Renal cortical epithelial cell (primary cell): ENCODE measurements at places on chromosomes 4 and X. TPM values are rescaled to one million over a fixed set of nuclear protein-coding genes. Genes with fewer than 3 reads are reported as not detected.

Gene PCSK1N
- total RNA-seq, result 2.6 and 3.6 TPM in 2 replicates

- DNase-seq, result no peak
These were observed 14.3 kb upstream of the NAT8L start for GRCh38 chr4:2044542-2045517.

- DNase-seq, result no peak
These were observed 23.8 kb upstream of the PLK4 start for GRCh38 chr4:127856813-127857447.

DNA sequence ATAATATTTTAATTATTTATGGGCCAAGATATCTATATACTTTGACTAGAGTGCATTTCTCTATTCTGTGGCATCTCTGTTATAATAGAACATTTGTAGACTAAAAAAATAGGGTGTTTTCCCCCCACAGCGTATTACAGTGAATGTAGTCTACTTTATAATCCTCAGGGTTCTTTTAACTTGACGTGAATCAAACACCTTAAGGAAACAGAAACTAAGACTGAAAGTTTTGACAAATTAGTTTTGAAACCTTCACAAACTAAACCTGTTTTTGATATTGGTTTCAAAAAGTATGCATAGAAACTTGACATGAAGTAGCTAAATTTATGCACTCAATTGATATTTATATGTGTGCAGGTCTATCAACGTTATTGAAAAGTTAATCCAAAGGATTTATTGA is 1963.1 kb upstream of the TENM3 start:
- no peak for DNase-seq

- DNase-seq, result no peak
These were observed 48.3 kb downstream of the ANAPC4 start for GRCh38 chr4:25425361-25425760.

Gene CSN1S1
- not detected in 2 replicates for total RNA-seq

GRCh38 chr4:146381263-146381872 is 140.4 kb downstream of the SLC10A7 start:
- DNase-seq, result no peak

DNA sequence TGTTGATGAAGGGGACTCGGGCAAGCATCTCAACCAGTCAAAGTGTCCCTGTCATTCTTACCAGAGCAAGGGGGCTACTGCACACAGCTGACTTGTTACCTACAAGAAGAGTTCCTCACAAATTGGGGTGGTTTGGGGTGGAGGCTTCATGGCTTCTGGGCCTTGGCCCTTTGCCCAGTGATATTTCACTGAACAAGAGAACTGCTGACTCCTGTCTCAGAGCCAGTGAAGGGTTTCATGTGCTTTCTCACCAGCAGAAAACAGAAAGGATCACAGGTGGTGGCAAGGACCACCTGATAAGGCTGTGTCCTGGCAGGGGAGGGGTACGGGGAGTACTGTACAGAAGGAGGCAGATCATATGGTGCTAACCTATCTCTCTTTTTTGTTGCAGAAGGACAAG is 53.5 kb downstream of the DLG3 start:
- no peak for DNase-seq
